Fibroblast of skin of left biceps (primary cell): ENCODE measurements at places on chromosomes 2 and 18.

- no peak for DNase-seq
Measured at GRCh38 chr18:44134447-44134846, 546.2 kb upstream of the SETBP1 start.

DNA sequence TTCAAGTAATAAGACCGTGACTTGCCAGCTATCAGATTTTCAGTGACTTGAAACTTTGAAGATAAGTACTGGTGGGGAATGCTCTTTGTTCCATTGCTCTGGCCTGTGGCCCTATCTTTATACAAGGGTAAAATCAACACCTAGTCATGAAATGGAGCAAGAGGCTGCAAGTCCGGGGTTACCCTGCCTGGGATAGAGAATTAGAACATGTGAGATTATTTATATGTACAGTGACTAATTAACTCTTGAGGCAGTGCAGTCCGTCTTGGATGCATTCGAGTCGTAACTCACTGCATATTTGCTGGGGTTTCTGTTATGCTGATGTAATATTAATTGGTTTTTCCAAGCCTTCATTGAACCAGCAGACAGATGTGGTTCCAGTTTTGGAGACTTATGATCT lies 105.8 kb upstream of the LYPD6 start:
- DNase-seq: peak; percentile 25

GRCh38 chr2:229273723-229274338 lies 2.7 kb upstream of the PID1 start:
- peak; percentile 64 for DNase-seq

DNA sequence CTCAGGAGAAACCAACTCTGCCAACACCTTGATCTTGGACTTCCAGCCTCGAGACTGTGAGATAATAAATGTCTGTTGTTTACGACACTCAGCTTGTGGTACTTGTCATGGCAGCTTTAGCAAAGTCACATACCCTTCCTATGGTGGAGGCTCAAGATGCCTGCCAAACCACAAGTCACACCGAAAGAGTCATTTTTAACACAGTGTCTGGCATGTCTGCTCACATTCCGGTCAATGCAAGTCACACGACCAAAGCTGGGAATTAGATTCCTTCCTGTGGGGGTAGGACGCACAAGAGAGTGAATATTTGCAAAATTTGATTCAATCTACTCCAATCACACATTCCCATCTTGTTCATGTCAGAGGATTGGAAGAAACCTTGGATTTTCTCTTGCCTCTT lies 24.6 kb downstream of the KCNE4 start:
- peak; percentile 73 for DNase-seq

GRCh38 chr2:221255862-221256261 lies 316.2 kb downstream of the EPHA4 start:
- no peak for DNase-seq

DNA sequence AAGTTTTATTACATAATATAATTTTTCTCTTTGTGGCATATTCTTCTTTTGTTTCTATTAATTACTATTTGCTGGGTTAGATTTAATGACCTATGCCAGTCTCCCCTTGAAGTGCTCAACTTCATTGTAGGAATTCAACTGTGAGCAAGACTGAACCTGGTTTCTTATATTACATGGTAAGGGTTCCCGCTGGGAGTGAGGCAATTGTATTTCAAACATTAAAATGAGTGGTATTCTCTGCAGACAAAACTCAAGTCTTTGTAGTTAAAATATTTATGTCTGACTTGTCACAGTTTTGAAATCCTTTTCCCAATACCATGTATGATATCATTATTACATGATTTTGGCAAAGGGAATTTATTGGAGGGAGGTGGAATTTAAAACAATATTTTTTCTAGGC lies 278.7 kb downstream of the GULP1 start:
- DNase-seq: no peak

DNA sequence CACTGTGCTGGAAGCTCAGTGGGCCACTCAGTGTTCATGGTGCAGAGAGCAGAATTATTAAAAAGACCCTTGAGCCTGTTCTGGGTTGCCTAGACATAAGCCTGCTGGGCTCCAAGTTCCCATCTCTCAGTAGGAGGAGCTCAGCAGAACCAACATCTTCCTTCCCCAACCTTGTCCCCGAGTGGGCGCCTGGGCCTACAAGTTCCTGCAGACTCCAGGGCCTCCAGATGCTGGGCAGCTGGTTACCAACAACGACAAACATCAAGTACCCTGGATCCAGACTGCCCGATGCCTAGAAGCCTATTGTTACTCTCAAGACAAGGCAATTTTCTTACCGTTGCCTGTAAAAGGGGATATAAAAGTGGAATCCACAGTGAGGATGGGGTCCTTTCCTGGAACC lies 214.2 kb downstream of the HAUS1 start:
- no peak for DNase-seq

- no peak for DNase-seq
Measured at GRCh38 chr2:28142386-28142785, 250.3 kb upstream of the FOSL2 start.

DNA sequence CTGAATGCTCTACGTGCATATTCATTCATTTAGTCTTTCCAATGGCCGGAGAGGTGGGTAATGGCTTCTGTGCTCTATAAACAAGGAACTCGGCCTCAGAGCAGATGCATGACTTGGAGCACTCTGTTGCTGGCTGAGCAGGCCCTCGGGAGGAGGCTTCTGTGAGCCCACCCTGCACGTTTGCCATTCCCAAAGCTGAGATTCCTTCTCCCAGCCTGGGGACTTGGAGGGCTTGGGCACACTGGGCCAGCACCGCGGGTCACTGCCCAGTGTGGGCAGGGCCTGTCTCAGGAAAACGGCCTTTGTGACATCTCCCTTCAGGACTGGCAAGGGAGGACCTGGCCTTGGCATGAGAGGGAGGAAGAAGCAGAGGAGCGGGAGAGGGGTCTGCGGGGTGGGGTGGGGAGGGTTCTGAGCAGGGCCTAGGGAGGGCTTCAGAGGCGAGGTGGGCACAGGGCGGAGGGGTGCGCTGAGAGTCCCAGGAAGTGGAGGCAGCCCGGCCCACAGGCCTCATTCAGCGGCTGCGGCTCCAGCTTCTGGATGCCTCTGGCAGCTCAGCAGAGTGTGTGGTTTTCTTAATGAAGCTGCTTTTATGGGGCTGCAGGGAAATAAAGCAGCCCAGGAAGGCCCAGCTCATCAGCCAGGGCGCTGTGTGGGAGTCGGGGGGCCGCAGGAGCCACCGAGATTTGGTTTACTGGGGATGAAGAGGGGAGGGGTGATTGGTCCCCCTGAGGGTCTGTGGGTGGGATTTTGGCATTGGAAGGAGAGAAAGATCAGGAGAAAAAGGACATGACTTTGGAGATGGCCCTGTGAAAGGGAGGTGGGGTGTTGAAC lies 51.7 kb upstream of the OTOF start:
- no peak for DNase-seq

DNA sequence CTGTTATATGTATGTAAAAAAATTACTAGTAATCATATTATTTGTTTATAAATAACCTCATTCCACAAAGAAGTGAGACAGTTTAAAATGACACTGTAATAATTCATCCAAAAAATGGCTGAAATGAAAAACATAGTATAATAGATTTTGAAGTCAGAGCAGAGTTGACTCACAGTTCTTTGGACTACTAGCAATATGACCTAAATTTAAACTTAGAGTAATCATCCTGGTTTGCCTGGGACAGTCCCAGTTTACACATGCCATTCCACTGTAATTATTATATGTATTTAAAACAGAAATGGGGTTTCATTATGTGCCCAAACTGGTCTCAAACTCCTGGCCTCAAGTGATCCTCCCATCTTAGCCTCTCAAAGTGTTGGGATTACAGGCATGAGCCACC lies 48.3 kb downstream of the CCDC88A start:
- no peak for DNase-seq

GRCh38 chr18:9926977-9927376 lies 13.2 kb downstream of the VAPA start:
- no peak for DNase-seq

- DNase-seq: no peak
Measured at GRCh38 chr2:6418291-6418690, 447.4 kb downstream of the CMPK2 start.

GRCh38 chr2:12017499-12018157 lies 271.2 kb downstream of the LPIN1 start:
- DNase-seq: no peak

GRCh38 chr2:226771067-226771466 lies 28.6 kb downstream of the IRS1 start:
- DNase-seq: no peak

- no peak for DNase-seq
Measured at GRCh38 chr18:31275722-31276463, 42.1 kb upstream of the DSG1 start.

- no peak for DNase-seq
Measured at GRCh38 chr18:75530566-75531211, 103.2 kb upstream of the SMIM21 start.

- no peak for DNase-seq
Measured at GRCh38 chr2:106953779-106954178, 67.8 kb upstream of the ST6GAL2 start.

DNA sequence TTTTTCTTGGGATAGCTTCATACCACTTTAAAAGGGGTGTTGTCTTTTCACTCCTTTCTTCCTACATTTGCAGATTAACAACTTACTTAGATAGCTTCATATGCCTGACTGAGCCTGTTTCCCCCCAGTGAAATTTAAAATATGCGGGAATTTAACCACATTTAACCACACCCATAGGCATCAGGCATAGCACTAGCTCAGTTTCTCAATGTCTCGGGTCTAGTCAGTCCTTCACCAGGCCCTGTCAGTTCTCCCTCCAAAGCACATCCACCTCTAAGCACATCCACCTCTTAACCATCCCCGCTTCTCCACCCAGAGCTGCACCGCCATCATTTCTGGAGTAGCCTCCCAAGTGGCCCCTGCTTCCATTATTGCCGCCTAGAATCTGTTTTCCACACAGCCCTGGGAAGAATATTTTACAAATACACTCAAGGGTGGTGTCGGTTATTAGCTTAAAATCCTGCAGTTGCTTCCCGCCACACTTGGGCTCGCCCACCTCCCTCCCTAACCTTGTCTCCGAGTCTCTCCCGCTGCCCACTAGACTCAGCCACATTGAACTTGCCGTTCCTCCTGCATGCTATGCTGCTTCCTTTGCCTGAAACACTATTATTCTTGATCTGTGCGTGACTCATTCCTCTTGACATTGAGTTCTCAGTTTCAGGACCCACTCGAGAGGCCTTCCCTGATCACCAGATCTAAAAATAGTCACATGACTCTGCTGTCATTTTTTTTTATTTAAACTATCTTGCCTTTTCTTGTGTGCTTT lies 68.3 kb downstream of the SPTBN1 start:
- no peak for DNase-seq

DNA sequence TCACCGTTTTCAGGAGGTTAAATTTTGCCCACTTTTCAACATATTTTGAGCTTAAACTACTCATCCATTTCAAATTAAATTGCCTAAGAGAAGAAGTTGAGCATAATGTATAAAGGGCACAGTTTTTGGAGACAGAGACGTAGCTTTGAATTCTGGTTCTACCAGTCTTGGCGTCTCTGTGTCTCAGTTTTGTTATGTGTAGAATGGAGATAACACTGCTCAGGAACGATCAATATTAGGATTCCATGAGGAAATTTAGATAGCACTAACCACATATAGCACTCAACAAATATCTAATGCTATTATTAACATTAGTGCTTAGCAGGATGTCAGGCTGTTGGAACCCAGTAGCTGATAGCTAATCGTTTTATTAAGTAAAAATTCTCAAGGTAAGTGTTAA lies 40.4 kb upstream of the GATA6 start:
- no peak for DNase-seq

DNA sequence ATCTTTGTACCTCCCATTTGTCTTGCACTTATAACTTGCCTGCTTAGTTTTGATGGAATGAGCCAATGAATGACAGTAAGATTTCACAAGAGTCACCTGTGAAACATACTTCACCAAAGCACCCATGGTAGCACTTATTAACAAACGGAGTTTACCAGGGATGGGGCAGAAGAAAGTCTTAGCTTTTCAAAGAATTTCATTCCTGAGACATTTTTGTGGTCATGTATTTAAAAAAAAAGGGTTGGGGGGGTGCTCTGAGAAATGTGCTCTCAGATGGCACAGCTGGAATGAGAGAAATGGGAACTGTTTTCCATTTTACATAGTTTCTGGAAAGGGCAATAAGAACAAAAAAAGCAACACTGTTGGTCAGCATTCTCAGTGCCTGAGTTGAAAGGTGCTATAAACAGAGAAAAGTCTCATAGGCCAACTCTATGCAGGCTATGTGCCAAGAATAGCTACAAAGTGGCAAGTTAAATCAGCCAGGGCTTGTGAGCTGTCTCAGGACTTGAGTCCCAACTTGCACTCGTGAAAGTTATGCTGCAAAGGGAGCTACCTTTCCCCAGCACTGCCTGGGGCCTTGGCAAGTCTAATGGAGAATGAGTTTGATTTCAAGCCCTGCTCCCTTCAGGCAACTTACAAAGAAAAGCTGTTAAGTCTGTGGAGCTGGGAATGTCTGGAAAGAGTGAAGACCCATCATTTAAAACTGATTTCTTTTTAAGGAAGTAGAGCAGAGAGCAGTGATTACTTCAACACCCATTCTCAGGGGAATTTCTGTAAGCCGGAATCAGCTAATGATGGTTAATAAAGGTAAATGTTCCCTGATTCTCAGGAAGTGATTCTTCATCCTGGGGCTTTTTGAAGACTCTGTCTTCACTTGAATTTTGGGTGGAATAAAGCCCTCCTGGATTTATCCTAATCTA lies 170.6 kb downstream of the SLC8A1 start:
- DNase-seq: peak; percentile 39

GRCh38 chr2:100934504-100935371 lies 67.4 kb upstream of the RPL31 start:
- no peak for DNase-seq

GRCh38 chr18:54904581-54904980 lies 54.7 kb downstream of the CCDC68 start:
- DNase-seq: no peak

DNA sequence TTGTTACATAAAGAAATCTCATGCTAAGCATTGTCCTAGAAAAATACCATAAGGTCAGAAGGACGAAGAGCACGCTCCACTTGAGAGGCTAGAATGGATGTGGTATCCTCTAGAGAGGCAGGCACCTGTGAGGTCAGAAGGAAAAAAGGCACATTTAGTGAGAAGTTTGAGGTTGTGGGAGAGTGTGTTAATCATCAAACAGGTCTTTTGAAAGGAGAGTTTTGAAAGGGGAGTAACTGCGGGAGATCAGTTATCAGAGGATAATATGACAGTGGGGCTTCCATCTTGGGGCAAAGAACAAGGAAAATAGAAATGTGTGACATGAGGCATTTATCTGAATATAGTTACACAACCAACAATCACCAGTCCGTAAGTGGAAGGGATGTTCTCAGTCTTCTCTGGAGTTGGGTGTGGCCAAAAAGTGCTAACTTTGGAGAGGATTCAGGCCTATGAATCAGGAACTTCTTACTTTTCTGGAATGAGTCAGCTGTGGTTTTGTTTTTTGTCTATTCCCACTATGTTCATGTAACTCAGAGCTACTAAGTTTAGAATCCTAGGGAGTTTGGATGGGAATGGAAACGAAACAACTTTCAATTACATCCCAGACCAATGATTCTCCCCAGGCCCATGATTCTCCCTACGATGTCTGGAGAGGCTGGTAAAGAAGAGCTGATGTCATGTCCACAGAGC lies 451.4 kb upstream of the ST6GAL2 start:
- peak; percentile 71 for DNase-seq

DNA sequence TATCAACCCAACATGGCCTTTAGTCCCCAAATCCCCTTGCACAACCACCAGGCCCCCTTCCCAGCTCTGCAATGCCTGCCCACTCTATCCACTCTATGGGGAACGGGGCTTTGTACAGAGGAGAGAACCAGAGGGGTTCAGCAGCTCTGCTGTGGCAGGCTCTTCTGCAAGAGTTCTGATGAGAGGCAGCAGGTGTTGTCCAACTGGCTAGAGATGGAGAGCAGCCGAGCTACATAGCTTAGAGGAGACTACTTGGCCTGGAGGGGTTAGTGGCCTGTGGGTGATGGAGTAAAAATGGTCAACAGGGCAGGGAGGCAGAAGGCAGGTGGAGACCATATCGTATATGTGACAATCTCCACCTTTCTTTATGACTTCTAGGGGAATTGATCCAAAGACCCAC lies 103.0 kb downstream of the QPCT start:
- no peak for DNase-seq
